ENCODE measurements at places on chromosomes 1 and 21.

GRCh38 chr1:6111571-6111970, 65.9 kb downstream of the KCNAB2 start:
- peak; percentile 3 for DNase-seq

- no peak for DNase-seq
Observed at GRCh38 chr1:183780159-183780558, 24.8 kb upstream of the RGL1 start.

DNA sequence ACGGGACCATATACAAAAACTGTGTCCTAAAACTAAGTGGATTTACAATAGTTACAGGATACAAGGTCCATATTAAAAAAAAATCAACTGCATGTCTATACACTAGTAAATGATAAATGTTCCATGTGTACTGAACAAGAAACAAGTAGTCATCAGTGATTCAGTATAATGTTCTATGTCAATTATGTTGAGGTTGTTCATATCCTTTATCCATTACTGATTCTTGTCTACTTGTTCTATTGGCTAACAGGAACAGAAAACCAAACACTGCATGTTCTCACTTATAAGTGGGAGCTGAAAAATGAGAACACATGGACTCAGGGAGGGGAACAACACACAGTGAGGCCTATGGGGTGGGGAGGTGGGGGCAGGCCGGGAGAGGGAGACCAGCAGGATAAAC, 90.5 kb downstream of the CDC42BPA start:
- no peak for DNase-seq

- no peak for DNase-seq
Observed at GRCh38 chr1:109529881-109530456, 9.7 kb upstream of the GPR61 start.

DNA sequence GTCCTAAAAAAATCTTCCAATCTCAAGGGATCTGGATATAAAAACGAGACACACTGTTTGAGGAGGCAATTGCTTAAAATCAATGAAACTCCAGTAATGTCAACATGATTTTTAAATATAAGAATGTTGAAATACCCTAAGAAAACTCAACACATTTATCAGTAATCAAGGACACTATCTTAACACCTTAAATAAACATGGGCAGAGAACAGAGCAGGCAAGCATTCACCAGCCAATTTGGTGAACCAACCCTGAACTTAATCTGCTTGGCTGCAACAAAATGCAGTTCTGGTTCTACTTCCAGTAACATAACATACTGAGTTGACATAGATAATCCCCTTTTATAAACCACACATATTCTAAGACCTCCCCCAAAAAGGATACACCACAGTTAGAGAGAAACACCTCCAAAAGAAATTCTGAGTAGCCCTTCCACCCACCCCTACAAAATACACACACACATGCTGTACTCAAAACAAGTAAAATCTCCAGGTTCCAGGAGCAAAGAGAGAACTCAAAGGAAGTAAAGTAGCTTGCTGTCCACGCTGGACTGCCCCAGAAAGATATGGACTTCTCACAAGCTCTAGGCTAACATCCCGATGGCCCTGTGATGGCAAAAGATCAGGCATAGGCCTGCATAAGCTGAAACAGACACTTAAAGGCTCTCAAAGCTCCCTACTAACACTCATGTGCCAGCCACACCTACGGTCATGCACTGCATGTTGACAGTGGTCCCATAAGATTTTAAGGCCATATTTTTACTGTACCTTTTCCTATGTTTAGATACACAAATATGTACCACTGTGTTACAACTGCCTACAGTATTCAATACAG, 30.5 kb downstream of the TP53BP2 start:
- no peak for DNase-seq

DNA sequence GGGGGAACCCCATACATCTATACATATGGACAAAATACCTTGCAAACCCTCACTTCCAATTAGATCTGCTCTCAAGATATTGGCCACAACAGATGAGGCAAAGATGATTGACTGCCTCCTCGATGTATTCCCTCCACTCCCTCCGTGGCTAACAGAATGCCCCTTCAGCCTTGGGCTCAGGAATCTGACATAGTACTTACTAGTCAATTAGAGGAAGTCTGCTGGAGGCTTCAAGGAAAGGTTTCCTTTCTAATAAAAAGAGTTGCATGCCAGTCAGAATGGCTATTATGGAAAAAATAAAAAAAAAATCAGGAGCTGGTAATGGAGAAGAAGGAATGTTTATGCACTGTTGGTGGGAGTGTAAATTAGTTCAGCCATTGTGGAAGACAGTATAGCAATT, 90.4 kb upstream of the VAV3 start:
- no peak for DNase-seq

DNA sequence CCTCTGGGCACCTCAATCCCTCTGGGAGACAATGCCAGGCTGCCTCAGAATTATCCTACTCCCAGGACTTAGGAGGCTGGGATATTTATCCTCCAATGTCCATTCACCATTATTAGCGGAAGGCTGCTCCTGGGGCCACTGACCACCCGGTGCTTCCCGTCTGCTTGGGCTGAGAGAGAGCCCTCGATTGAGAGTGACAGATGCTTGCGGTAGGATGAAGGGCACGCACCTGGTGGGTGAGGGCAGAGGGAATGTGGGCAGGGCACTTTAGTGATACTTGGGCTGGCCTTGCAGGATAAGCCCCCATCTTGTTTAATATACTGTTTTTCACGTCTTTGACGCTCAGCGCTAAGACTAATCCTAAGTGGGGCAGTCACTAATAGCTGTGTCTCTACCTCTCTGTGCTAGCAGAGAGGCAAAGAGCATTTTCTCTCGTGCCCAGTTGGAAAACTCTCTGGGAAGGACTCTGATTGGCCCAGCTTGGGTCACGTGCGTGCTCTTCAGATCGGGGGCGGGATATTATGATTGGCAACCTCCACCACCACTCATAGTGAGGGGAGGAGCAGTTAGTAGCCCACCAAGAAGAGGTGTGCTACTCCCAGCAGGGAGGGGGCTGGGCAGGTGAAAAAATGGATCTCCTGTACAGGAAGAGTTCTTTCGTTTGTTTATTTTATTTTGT, 10.6 kb upstream of the PARS2 start:
- DNase-seq, result no peak

GRCh38 chr1:19733615-19734014, 66.1 kb downstream of the TMCO4 start:
- DNase-seq, result no peak

DNA sequence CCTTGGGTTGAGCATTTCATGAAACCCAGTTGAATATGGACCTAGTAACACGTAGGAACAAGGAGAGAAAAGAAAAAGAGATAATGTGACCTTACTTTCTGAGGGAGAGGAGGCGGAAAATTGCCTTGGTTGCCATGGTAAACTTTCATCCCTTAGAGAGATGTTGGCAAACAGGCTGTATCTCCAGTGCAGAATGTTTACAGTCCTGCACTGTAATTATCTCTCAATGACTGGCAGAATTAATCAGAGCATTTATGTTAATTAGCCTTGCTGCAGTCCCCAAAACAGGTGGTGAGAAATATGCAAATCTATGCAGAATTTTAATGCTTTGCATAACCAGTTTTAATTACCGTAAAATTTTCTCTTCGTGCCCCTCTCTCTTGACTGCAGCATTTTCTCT, 147.3 kb downstream of the CD247 start:
- no peak for DNase-seq

DNA sequence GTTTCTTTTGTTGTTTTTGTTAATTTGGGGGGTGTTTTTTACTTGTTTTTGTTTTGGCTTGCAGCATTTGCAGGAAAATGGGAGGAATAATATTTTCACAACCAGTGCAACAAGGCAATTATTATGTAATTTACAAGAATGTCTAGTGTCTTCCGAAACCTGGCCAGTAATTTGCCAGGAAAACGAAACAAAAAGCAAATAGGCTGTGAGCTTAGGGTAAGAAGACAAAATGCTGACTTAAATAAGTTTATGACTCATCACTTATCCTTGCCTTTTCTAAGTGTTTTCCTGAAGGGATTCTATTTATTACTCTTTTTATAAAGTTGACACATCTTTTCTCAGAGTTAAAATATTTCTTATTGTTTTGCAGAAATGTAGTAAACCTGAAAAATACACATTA, 49.8 kb downstream of the KCNT2 start:
- no peak for DNase-seq

GRCh38 chr1:200228486-200228885, 181.3 kb downstream of the ZNF281 start:
- DNase-seq, result no peak

GRCh38 chr1:152411134-152411533, 2.9 kb downstream of the CRNN start:
- DNase-seq, result no peak

GRCh38 chr1:167676916-167677848, 44.6 kb upstream of the MPZL1 start:
- DNase-seq, result no peak

DNA sequence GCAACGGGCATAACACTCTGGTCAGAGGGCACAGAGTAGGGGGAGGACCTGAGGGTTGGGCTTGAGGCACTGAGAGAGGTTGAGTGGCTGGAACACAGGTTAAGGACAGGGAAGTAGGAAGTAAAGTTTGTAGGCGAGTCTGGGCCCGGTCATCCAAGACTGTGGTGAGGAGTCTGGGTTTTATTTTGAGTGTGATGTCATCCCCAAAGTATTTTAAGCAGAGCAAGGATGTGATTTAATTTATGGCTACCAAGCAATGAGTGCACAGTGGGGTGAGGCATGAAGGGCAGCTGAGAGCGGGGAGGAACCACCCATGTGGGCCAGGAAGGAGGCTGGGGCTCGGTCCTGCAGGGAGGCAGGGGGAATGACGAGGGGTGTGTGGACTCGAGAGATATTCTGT, 11.2 kb upstream of the VWA5B1 start:
- DNase-seq, result no peak

DNA sequence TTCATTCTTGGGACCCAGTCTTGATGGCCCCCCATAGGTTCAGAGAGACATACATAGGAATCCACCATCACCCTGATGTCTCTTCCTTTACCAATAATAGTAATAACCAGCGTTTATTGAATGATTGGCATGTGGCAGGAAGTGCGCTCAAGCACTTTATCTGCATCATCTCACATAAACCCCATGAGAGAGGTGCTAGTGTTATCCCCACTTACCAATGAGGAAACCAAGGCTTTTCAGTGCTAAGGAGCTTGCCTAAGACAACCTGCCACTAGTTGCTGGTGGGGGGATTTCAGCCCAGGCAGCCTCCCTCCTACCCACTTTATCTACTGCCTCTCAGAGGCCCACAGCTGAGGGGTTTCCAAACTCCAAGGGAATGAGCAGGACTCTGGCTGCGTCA, 7.7 kb downstream of the LGR6 start:
- no peak for DNase-seq

DNA sequence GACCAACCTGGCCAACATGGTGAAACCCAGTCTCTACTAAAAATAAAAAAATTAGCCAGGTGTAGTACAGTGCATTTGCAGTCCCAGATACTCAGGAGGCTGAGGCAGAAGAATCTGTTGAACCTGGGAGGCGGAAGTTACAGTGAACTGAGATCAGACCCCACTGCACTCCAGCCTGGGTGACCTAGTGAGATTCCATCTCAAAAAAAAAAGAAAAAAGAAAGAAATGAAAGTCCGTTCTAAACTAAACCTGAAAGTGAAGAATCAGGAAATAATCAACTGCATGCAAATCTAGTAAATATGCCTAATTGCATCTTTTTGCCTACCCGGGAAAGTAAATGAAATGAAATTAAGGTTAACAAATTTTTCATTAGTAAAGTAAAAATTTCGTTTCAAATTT, 99.6 kb downstream of the ZZZ3 start:
- DNase-seq, result no peak

Measured in right cardiac atrium (tissue), 5 donors.